Adrenal gland (tissue), 19 donors: ENCODE measurements at places on chromosomes 12 and 14.

DNA sequence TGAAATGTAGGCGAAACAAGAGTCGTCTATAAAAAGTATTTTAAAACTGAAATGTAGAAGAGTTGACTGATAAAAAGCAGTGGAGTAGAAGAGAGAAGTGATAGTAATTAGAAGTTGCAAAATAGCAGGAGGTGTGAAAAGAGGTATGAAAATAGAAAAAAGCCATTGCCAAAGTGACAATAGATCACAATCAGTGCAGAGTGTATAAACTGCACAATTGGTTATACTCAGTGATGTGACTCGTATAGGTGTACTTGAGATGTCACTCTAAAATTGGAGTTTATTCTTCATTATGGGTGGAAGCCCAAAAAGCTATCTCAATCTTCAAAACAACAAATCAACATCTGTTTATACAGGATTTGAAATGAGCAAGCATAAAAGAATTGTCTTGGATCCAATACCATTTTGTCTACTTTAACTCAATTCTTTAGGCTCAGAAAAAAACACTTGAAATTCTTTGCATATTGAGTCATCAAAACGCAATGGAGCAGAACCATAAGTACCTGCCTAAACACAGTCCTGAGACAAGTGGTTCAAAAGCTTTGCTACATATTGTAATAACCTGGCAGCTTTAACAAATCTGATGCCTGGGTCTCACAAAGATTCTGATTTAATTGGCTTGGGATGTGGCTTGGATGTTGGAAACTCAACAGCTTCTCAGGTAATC, 8.8 kb downstream of the IKBIP start:
- no peak for DNase-seq

DNA sequence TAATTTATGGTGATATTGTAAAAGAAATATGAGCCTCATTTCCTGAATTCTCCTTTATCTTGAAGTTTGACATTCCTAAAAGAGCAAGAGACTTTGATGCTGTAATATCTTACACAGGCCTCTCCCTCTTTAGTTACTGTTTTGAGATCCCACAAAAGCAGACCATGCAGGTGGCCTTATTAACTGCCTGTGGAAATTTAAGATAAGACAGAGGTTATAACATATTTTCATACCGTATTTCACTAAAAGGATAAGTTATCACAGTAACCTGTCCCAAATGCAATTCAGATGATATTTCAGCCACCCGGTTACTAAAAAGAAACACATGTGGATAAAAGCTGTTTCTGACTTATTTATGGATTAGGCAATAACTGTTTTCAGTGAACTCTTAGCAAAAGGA, 150.1 kb downstream of the NAV3 start:
- DNase-seq, result no peak

- DNase-seq, result no peak
Observed at GRCh38 chr12:4011597-4011996, 138.4 kb upstream of the PARP11 start.

- peak; percentile 69 for DNase-seq
Observed at GRCh38 chr12:54053751-54054741, at the start of gene HOXC4. HOXC4 (plus strand) TSS chr12:54053835; CDS start chr12:54053923, 88 bp downstream.

DNA sequence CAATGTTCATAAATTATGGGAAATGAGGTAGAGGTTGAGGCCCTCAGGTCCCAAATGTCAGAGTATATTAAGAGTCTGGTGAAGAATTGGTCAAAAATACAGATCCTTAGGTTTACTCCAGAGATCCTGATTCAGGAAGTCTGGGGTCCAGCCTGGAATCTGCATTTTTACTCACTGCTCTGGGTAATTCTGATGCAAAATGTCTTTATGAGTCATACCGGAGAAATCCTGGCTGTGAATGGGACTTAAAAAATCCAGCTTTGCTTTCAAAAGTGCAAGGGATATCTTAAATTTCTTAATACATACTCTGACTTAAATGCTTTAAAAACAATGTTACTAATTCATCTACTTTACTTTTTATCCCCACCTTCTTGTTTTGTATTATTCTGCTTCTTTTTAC, 74.5 kb downstream of the FERMT2 start:
- no peak for DNase-seq

DNA sequence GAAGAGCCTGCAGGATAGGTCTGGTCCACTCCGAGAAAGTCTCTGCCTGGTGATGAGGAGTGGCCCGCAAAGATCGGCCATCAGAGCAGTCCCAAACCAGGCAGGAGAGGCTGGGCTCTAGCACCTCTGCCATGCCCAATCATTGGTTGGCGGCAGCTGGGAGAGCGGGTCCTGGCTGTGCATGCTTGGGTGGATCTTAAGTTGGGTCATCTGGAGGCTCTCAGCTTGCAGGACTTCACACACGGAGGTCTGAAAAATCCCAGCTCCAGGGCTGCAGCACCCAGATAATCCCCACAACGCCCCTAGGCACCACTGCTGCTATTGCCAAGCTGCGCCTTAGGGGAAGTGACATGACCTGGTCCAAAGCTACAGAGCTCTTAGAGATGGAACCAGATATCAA, 766.7 kb upstream of the TBX3 start:
- no peak for DNase-seq

GRCh38 chr14:103546652-103547454, 15.6 kb downstream of the BAG5 start:
- peak; percentile 79 for DNase-seq

GRCh38 chr12:69406217-69406616, 46.7 kb downstream of the YEATS4 start:
- DNase-seq, result no peak

DNA sequence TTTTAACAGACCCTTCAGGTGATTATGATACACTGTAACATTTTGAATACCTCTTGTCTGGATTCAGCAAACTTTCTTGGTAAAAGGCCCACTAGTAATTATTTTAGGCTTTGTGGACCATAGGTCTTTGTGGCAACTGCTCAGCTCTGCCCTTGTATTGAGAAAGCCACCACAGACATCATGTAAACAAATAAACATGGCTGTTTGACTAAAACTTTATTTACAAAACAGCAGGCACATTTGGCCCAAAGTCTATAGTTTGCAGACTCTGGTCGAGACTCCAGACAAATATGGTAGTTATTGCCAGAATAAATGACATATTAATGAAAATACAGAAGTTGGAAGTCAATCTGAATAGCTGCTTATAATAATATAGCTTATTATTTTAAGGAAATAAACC, 18.2 kb downstream of the NAA30 start:
- no peak for DNase-seq

- DNase-seq, result no peak
Observed at GRCh38 chr12:2794191-2794735, 507 bp upstream of the FKBP4 start.

GRCh38 chr12:116346741-116347140, 69.2 kb upstream of the MED13L start:
- DNase-seq, result peak; percentile 64

- no peak for DNase-seq
Observed at GRCh38 chr12:75922944-75923642, 108.5 kb downstream of the PHLDA1 start.

- no peak for DNase-seq
Observed at GRCh38 chr12:18165422-18165871, 75.5 kb upstream of the RERGL start.

DNA sequence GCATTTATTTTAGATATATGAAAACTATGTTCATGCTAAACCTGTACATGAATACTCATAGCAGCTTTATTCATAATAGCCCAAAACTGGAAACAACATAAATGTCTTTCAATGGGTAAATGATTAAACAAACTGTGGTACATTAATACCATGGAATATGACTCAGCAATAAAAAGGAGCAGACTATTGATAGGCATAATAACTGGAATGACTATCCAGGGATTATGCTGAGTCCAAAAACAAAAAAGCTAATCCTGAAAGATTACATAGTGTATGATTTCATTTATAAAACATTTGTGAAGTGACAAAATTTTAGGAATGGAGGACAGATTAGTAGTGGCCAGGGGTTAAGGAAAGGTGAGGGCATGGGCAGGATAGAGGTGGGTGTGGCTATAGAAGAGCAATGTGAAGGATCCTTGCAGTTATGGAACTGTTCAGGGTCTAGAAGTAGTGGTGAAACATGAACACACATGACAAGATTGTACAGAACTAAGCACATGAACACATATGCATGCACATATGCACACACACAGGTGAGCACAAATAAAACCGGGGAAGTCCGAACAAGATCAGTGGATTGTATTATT, 61.1 kb upstream of the CDKN3 start:
- no peak for DNase-seq

DNA sequence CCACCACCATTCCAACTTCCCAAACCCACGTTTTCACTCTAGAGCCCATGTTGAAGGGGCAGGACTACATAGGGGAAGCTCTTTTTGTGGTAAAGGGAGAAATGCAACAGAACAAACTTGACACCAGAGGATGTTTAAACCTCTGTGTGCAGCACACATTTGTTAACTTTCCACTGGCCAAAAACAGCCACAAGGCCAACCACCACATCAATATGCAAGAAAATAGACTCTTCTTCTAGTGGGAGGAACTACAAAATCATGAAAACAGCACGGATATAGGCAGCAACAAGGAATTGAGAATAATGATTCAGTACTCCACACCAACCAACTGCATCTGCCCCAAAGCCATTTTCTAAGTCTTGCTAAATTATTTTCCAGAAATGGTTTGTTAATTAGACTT, 66.3 kb upstream of the CEP83 start:
- no peak for DNase-seq

GRCh38 chr12:66964629-66965028, 285.8 kb upstream of the GRIP1 start:
- no peak for DNase-seq

- DNase-seq, result no peak
Observed at GRCh38 chr12:66984962-66985361, 284.2 kb upstream of the CAND1 start.

GRCh38 chr12:67772267-67773169, 124.0 kb downstream of the DYRK2 start:
- DNase-seq, result no peak

- DNase-seq, result peak; percentile 74
Observed at GRCh38 chr12:7797698-7798398, 8.6 kb downstream of the NANOG start.

- DNase-seq, result no peak
Observed at GRCh38 chr12:69438539-69438938, 31.6 kb upstream of the FRS2 start.

DNA sequence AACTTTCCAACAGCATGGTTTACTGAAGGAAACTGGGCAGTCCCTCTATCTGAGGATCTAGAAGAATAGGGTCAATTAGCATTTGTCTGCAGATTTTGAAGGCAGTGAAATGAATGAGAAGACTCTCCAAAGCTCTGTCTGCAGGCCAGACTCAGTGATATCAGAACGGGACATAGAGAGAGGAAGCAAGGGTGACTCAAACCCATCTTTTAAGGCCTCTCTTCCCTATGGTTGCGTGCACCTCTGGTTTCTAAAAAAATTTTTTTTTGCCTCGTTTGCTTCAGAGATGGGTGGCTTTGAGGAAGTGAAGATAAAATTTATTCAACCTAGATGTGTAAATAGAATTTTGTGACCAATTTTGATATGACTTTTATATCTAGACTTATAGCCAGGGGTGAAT, 71.9 kb upstream of the HOXC13 start:
- no peak for DNase-seq

DNA sequence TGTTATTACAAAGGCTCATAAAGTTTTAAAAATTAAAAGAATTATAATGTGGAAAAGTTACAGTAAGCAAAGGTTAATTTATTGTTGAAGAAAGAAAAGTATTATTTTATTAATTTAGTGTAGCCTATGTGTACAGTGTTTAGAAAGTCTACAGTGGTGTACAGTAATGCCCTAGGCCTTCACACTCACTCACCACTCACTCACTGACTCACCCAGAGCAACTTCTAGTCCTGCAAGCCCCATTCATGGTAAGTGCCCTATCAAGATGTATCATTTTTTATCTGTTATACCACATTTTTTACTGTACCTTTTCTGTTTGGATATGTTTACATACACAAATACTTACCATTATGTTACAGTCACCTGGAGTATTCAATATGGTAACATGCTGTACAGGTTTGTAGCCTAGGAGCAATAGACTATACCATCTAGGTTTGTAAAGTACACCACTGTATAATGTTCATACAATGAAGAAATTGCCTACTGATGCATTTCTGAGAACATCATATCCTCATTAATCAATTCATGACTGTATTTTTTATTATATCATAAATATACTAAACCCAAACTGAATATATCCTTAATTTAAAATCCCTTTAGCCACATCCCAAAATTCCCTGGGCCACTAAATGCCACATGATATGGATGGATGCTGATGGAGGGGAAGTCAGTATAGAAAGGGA, 43.6 kb upstream of the NID2 start:
- DNase-seq, result no peak

GRCh38 chr12:83065562-83065961, 378.9 kb downstream of the TMTC2 start:
- DNase-seq, result no peak

GRCh38 chr12:124651516-124652273, 84.3 kb upstream of the NCOR2 start:
- no peak for DNase-seq
